AG09319 (cell line): ENCODE measurements at places on chromosomes 3 and 15.

DNA sequence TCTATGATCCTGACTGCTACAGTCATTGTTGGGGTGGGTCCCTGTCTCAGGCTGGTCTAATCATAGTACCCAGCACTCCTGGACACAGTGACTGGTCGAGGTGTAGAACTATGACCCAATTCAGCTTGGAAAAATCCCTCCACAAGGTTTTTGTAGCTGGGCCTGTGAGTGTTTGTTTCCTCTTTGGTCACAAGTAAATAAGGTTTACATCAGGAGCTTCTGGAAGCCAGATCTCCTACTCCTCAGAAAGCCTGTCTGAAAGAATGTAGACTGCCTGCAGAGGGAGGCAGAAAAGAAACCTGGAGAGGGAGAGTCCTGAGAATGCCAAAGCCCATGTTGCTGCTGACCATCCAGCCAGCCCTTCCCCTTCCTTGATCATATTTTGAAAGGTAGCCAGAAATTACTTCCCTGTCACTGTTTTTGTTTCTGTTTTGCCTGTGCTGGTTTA is 123.2 kb downstream of the RAP2B start:
- no peak for DNase-seq

- no peak for DNase-seq
Observed at GRCh38 chr3:32836601-32837000, 18.8 kb downstream of the TRIM71 start.

- DNase-seq, result no peak
Observed at GRCh38 chr3:187958432-187959003, 195.4 kb upstream of the LPP start.

GRCh38 chr15:34370129-34370528 is 3.1 kb upstream of the LPCAT4 start:
- no peak for DNase-seq
